ENCODE measurements at places on chromosomes 7 and 10.
A peak's percentile ranks its signal among the peaks of the same experiment; 100 is the strongest.

GRCh38 chr10:95525033-95525418 lies 36.1 kb downstream of the SORBS1 start:
- no peak for DNase-seq

DNA sequence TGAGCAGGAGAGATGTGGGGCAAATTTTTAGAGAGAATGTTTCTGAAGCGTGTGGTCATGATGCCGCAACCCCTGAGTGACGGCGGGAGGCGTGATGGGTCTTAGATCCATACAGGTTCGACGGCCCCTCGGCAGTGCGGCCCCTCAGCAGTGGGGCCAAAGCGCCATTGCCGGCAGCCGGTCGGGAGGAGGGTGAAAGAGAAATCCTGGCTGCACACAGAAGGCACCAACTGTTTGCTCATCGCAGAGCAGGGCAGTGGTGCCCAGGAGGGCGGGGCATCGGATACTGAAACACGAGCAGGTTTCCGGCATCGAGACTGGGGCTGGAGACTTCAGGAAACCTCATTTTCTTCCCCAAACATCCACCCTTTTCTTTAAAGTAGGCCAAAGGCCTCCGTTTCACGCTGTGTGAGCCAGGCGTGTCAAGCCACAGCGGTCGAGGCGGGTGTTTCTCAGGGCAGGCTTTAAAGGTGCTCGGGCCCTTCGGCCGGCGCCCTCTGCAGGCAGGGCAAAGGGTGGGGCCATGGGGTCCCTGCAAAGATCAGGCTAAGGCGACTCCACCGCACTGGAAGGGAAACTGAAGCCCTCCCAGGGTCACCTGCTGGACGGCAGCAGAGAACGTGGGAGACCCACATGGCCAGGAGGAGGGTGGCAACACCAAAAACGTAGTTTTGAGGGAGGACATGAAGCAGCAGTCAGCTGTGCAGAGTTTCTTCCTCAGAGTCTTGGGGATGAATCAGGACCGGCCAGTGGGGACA lies 42.0 kb upstream of the PPP2R2D start:
- DNase-seq = no peak

DNA sequence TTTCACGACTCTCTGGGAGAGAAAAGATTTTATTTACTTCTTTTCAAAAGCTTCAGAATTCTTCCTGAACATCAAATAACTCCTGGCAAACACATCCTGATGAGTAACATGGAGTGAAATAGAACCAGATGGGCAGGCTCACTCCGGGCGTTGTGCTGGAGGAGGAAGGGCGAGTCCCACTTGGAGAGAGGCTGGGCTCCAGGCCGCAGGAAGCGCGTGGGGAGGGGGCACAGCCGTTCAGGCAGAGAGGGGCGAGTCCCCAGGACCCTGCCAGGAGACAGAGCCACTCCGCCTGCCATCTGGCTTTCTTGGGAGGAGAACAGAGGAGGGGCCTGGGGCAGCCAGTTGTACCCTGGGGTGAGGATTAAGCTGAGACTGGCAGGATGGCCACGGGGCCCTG lies 265.9 kb upstream of the ZMIZ1 start:
- peak; percentile 75 for DNase-seq

GRCh38 chr7:16660702-16661464 lies 14.9 kb downstream of the BZW2 start:
- DNase-seq = no peak

DNA sequence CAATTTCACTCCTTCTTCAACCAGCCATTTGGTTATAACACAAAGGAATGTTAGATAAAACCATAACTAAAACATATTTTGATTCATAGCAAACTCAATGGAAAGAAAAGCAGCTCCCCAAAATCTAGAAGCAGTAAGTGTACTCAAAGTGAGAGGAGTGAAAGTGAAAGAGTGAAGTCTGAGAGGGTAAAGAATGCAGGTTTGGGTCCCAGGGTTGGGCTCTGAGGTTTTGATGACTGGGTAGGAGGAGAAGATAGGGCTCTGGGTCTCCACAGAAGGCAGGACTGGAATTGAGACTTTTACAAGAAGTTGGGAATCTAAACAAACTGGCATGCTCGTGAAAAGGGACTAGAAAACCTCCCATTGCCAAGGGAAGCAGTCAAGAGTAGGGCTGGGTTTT lies 85.4 kb upstream of the RSU1 start:
- no peak for DNase-seq

DNA sequence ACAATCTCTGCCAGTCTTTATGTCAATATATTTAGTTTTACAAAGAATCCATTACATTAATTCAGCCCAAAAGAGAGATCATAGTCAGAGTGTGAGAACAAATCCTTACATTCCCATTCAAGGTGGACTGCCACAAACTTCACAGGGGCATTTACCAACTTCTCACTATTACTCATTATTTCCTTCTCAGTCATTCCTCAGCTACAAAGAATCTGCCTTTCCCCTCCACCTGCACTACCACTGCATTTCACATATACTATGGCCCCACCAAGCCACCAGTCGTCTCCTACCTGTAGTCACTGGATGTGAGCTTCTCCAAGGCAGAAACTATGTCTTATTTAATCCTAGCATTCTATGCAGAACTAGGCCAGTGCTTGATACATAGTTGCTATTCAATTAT lies 94.3 kb downstream of the USP6NL start:
- no peak for DNase-seq

DNA sequence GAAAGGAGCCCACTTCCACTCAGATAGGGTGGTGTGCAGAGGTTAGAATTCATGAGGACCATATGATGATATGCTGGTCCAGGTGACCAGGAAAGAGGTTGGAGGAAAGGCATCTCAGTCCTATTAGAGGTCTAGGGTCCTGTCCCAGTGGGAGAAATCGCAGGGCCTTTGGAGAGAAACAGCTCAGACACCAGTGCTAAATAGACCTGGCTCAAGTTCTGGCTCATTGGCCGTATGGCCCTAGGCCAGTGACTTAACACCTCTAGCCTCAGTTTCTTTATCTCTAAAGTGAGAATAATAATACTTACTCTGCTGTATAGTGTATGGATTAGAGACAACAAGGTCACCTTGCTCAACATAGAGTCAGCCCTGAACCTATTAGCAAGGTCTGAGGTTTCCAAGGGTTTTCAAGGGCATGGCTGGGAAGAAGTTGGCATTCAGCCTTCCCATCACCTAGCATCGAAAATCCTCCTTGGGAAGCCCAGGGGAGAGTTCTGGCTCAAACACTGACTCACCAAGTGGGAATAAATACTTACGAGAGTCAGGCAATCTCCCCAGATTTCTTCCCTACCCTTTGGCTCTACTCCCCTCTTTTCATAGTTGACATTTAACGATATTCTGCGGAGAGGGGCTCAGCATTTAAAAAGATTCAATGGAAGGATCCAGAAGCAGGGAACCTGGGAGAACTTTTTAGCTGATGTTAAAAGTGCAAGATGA lies 473.1 kb upstream of the PODXL start:
- no peak for DNase-seq

Measured in Right ventricle myocardium inferior (tissue), 1 donor.